Hematopoietic multipotent progenitor cell treated with erythropoietin and hydrocortisone succinate and interleukin-3 and kit ligand, for 15 days (in vitro differentiated cells): ENCODE measurements at places on chromosomes 1 and 21.

- DNase-seq = no peak
Observed at GRCh38 chr21:45598109-45598508, 45.4 kb upstream of the PCBP3 start.

DNA sequence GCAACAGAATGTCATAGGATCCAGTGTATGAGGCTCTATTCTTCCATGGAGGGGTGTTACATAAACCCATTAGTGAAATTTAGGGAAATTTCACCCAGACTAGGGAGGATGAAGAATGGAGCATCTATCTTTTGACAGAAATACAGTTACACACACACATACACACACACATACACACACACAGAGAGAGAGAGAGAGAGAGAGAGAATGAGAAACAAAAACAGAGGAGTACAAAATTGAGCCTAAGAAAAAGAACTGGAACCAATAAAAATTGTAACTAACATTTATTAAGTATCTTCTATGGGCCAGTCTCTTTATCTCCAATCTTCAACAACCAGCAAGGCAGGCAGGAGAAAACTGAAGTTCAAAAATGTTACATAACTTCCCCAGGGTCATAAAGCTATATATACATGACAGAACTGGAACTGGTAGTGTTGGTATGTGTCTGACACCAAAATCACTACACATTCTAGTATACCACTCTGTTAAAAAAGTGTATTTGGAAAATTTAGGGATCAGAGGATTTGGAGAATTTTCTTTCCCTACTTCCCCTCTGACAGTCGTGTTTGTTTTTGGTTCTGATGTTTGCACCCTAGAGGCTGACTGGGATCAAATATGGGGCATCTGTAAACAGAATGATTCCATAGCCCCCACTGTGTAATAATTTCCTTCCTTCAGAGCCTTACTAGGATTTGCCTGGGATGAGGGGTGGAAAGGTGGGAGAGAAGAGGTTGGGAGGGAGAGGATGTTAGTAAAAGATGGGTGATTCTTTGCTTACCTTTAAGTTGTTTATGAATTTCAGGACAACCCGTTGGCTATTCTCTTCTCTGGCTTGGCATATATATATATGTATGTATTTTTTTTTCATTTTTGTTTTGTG, 1.0 kb upstream of the ZFYVE9 start:
- no peak for DNase-seq

- peak; percentile 62 for DNase-seq
Observed at GRCh38 chr1:89786628-89787214, 34.1 kb upstream of the LRRC8D start.

GRCh38 chr1:203547147-203547546, 53.2 kb downstream of the OPTC start:
- DNase-seq = no peak

DNA sequence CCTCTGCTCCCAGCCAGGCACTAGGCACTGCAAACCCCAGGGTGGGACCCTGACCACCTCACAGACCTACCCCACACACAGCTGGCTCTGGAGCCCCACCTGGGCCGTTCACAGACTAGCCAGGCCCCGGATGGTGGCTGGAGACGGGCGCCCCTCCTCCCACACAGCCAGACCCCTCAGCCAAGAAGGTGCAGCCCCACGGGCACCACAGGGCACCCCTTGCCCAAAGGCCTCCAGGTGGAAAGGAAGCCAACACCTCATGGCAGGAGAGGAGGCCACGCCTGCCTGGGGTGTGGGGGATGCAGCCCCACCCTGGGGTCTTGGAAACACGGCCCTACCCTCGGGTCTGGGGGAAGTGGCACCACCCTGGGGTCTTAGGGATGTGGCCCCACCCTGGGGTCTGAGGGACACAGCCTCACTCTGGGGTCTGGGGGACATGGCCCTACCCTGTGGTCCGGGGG, 44.6 kb downstream of the WNT9A start:
- DNase-seq = no peak

DNA sequence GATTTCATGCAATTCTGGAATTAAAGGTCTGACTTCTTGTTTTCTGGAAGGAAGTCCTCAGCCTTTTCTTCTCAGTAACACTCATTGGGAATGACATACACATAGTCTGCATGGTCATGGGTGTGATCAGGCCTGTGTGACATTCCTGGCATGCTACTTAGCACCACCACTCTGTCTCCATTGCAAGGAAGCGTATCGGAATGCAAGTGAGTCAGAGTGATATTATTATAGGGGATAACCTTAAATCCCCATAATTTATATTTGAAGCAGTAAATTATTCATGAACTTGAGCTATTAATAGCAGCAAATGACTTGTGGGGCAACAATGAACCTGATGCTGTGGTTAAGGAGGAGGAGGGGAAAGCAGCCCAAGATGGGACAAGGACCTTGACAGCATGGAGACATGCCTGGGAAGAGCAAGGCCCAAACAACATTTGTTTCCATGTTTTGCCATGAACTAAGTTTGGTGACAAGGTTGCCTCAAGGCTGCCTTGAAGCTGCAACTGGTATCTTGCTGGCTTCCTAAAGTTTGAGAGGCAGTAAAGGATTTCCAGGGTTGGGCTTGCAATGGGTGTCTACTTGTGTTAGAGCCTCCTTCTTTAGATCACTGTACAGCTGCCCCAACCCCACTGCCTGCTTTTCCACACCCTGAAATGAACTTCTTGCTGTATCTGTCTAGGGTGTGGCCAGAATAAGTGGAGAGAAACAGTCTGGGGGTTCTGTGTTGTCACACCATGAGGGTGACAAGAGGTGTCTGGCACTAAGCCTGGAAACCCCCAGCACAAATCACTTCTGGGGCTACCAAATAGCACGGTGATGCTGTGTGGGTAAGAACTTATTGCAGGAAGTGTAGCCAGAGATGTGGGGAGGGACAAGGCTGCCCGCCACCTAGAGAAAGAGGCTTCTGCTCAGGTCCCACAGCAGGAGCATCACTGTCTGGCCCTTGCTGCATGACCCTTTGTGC, 4.6 kb downstream of the MAB21L3 start:
- no peak for DNase-seq

- no peak for DNase-seq
Observed at GRCh38 chr1:232574889-232575762, 54.8 kb downstream of the SIPA1L2 start.

DNA sequence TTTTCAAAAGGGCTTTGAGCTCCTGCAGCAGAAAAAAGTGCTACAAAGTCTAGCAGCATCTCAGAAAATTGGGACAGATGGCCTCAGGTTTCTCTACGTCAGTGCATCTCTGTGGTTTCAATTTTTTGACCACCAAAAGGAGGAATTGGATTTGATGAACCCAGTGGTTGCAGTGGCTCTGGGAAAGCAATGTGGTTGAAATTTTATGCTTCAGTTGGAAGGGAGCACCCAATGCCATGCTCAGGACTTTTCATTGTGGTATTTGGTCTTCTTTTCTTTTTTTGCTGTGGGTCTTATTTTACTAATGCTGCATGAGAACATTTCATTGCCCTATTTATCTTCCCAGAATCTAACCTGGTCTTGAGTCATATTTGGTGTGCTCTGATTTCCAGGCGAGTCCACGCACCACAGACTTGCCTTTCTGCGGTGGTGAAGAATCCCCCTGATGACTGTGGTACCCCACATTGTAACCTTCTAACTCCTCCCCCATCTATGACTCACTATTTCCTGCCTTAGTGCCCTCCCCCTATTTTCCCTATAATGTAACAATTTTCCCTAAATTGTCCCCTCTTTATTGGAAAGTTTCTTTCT, 56.7 kb downstream of the S1PR1 start:
- DNase-seq = no peak

- no peak for DNase-seq
Observed at GRCh38 chr21:43919871-43920801, 55.1 kb downstream of the AGPAT3 start.

DNA sequence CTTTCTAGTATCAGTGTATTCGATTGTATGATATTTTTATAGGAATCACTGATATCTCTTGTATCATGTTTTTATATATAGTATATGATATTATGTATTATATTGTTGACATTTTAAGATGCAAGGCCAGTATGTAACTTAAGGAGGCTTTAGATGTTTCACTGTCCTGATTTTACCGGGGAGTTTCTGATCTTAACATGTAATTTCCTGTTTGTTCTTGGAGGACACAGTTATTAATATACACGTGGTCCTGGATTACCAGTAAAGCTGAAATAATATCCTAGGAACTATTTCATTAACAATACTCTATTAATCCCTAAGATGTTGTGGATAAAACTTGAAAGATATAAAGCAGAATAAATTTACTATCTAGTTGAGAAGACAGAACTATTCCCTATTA, 19.5 kb downstream of the SDCCAG8 start:
- no peak for DNase-seq

DNA sequence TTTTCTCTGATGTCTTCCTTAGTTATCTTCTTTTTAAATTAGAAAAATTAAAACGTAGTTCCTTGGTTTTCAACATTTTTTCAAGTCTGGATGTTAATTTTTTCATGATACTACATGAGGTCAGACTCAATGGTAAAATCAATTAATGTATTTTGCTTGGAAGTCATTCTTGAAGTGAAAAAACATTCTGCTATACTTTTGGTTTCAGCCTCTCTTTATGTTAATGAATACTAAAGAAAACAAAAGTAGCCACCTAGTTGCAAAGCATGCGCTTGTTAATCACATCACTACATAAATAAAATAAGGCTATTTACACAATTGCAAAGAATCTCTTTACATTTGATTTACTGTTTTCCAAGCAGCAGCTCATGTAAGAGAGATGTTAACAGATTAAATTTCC, 170.4 kb downstream of the LIPI start:
- no peak for DNase-seq

GRCh38 chr1:182069028-182069466, 7.5 kb upstream of the ZNF648 start:
- DNase-seq = peak; percentile 39
